Activated T-cell treated with anti-CD3 and anti-CD28 coated beads, Interleukin-2, amount 50 U/mL, for 24 hours (primary cell): ENCODE measurements at places on chromosomes 13 and 19.

GRCh38 chr19:55216461-55217198, 7.3 kb upstream of the PTPRH start:
- H3K4me3 ChIP-seq, result peak overlapping the region; percentile 51
- H3K27me3 ChIP-seq, result peaks cover 38% of the 10 kb centered on the region
- peaks cover 16% of the 10 kb centered on the region for H3K4me1 ChIP-seq
- H3K27ac ChIP-seq, result peak overlapping the region; percentile 79
- DNase-seq, result peak; percentile 63

- H3K27ac ChIP-seq, result no peak overlapping the region
- DNase-seq, result no peak
- no peaks in the 10 kb centered on the region for H3K4me1 ChIP-seq
- H3K4me3 ChIP-seq, result no peak overlapping the region
- no peaks in the 10 kb centered on the region for H3K27me3 ChIP-seq
These were observed 77.0 kb downstream of the PTPRS start for GRCh38 chr19:5263615-5264014.

GRCh38 chr19:3365836-3366752, at the start of gene NFIC:
TSS of gene NFIC (plus strand) at chr19:3366583. CDS start at chr19:3366637, 54 bp downstream.
- peak within 1 kb of the TSS; percentile 59 for H3K27ac ChIP-seq
- H3K4me3 ChIP-seq, result peak within 1 kb of the TSS; percentile 77
- no peaks in the 10 kb centered on the region for H3K27me3 ChIP-seq
- no peaks in the 10 kb centered on the region for H3K36me3 ChIP-seq
- DNase-seq, result peak; percentile 64
- peaks cover 61% of the 10 kb centered on the region for H3K4me1 ChIP-seq

DNA sequence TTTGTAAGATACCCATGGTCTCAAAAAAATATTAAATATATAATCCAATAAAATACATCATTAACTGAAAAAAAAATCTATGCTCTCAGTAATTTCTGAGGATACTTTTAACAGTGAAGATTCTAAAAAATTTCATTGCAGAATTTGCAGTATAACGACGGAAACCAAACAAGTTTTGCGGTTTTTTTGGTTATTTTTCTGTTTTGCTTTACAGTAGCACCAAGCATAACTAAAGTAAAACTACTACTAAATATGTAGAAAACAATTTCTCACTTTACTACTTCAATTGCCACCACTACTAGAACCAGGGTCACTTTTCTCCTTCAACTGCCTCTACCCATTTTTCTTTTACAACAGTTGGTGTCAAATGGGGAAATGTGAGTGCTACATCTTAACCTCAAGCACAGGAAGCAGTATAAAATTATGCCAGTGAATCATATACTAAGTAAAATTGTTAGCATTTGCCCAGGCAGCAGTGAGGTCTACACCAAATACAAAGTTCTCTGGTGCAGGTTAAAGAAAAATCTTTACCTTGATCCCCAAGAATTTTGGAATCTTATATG, 24.1 kb downstream of the MICU2 start:
- H3K4me3 ChIP-seq, result no peak overlapping the region
- no peaks in the 10 kb centered on the region for H3K27me3 ChIP-seq
- H3K36me3 ChIP-seq, result peaks cover 28% of the 10 kb centered on the region
- peak overlapping the region; percentile 53 for H3K27ac ChIP-seq
- DNase-seq, result no peak

DNA sequence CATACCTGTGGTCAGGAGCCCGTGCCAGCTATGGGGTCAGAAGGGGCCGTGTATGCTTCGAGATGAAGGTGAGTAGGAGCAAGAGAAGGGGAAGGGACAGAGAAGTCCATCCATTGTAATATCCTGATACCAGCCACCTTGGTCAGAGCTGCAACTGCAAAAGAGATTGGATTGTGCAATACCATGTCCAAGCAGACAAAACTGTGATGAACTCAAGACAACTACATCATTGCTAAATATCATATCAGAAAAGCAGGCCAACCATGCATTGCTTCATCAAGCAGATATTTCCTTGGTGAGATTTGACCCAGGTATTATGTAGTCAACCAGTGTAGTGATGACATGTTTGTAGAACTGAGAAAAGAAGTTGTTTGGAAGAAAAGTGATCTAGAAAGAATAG, 12.1 kb downstream of the HNRNPUL1 start:
- H3K27ac ChIP-seq, result peak overlapping the region; percentile 50
- H3K36me3 ChIP-seq, result peaks cover 98% of the 10 kb centered on the region
- no peaks in the 10 kb centered on the region for H3K4me1 ChIP-seq
- no peak overlapping the region for H3K4me3 ChIP-seq
- DNase-seq, result no peak
- no peaks in the 10 kb centered on the region for H3K27me3 ChIP-seq

DNA sequence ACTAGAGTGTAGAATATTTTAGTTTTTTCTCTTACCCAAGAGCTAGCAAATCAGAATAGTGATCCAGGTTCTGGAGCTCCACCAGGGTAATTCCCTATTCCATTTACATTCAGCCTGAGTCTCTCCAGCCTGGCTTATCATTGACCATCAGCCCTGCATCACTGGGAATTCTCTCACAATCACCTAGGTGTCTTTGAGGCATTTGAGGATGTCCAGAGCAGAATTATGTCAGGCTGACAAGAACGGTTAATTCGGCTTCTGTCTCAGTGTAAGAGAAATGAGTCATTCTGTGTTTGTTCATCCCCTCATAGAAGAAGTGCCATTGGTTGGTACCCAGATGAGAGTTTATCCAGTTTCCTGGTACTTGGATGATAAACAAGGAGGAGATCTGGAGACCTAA, 180.5 kb downstream of the ZNF737 start:
- peaks cover 9% of the 10 kb centered on the region for H3K36me3 ChIP-seq
- H3K4me1 ChIP-seq, result no peaks in the 10 kb centered on the region
- no peak for DNase-seq
- H3K4me3 ChIP-seq, result no peak overlapping the region
- H3K27ac ChIP-seq, result no peak overlapping the region

DNA sequence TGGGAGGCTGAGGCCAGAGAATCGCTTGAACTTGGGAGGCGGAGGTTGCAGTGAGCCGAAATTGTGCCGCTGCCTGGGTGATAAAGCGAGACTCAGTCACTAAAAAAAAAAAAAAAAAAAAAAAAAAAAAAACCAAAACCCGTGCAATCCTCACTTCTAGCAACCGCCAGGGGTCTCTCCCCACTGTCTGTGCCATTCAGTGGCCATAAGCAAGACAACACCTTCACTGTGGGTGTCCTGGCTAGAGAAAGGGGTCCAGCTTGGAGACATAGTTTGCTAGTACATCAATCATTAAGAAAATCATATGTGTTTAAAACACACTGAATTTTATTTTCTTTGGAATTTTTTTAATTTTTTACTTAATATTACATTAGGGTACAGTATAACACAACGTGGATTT, 68.2 kb downstream of the RASL11A start:
- DNase-seq, result no peak
- peaks cover 3% of the 10 kb centered on the region for H3K4me1 ChIP-seq
- no peaks in the 10 kb centered on the region for H3K36me3 ChIP-seq
- H3K4me3 ChIP-seq, result no peak overlapping the region
- peaks cover 10% of the 10 kb centered on the region for H3K27me3 ChIP-seq

GRCh38 chr13:110414931-110415330, 107.8 kb downstream of the COL4A2 start:
- H3K36me3 ChIP-seq, result no peaks in the 10 kb centered on the region
- peaks cover 99% of the 10 kb centered on the region for H3K27me3 ChIP-seq
- no peak for DNase-seq
- no peak overlapping the region for H3K4me3 ChIP-seq
- no peak overlapping the region for H3K27ac ChIP-seq
- peaks cover 10% of the 10 kb centered on the region for H3K4me1 ChIP-seq

DNA sequence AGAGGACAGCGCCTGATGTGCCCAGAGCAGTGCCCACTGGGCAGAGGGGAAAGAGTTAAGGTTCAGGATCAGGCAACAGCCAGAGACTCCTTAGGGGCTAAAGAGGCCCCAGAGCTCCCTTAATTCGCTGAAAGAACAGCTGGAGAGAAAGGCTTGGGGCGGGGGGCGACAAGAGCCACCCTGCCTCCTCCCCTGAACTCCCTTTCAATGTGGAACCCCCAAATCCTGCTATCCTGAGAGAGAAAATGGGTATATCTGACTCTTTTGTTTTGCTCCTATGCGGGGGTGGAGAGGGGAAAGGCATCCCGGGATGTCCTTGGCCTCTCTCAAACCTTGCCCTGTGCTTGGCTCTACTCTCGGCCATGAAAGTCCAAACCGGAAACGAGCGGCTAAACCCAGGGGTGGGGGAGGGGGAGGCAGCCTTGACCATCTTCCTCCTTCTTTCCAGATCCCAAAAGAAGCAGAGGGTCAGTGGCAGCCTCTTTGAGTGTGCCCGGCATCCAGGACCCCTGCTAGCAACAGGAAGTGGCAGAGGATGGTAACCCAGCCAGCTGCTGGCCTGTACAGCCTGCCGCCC, 4.7 kb downstream of the PRKACA start:
- no peak for DNase-seq
- no peaks in the 10 kb centered on the region for H3K27me3 ChIP-seq
- H3K27ac ChIP-seq, result peak overlapping the region; percentile 52
- peaks cover 46% of the 10 kb centered on the region for H3K4me1 ChIP-seq
- H3K36me3 ChIP-seq, result peaks cover 2% of the 10 kb centered on the region

DNA sequence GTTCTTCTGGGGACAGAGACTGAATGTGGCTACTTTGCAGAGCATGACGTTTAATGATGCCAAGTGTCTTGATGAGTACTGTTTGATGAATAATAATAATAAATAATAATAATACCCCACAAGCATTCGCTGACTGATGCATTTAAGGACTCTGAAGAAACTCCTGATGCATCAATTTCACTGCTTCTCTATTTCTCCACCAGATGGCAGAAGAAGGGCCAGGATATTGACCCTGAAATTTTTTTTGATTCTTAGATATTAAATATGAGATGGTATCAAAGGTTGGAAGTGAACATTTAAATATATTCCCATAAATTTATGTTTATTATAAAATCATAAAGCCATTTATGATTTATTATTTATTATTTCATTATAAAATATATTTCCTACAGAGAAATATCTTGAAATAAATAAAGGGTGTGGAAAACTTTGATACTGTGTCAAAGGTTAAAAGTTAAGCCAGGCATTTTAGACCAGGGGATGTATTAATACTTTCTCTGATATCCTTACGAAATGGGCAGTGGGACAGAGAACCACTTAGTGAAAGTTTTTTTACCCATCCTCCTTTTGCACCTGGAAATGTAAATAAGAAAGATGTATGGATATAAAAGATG, 170.9 kb downstream of the LACC1 start:
- peaks cover 56% of the 10 kb centered on the region for H3K27me3 ChIP-seq
- no peaks in the 10 kb centered on the region for H3K36me3 ChIP-seq

- no peak overlapping the region for H3K27ac ChIP-seq
- no peak overlapping the region for H3K4me3 ChIP-seq
- H3K4me1 ChIP-seq, result no peaks in the 10 kb centered on the region
- no peak for DNase-seq
These were observed 5.5 kb downstream of the CBY2 start for GRCh38 chr13:45707516-45708100.

GRCh38 chr19:39918183-39918651, 16.2 kb downstream of the FCGBP start:
- DNase-seq, result no peak
- no peaks in the 10 kb centered on the region for H3K27me3 ChIP-seq
- no peak overlapping the region for H3K27ac ChIP-seq

GRCh38 chr13:50936679-50937078, 27.1 kb downstream of the RNASEH2B start:
- H3K36me3 ChIP-seq, result peaks cover 88% of the 10 kb centered on the region
- no peak overlapping the region for H3K4me3 ChIP-seq
- H3K4me1 ChIP-seq, result peaks cover 1% of the 10 kb centered on the region
- DNase-seq, result no peak

GRCh38 chr19:18833849-18834643, 2.3 kb downstream of the UPF1 start:
- H3K36me3 ChIP-seq, result peaks cover 64% of the 10 kb centered on the region
- no peaks in the 10 kb centered on the region for H3K27me3 ChIP-seq
- DNase-seq, result no peak
- H3K4me3 ChIP-seq, result peak overlapping the region; percentile 94
- H3K4me1 ChIP-seq, result peaks cover 62% of the 10 kb centered on the region

DNA sequence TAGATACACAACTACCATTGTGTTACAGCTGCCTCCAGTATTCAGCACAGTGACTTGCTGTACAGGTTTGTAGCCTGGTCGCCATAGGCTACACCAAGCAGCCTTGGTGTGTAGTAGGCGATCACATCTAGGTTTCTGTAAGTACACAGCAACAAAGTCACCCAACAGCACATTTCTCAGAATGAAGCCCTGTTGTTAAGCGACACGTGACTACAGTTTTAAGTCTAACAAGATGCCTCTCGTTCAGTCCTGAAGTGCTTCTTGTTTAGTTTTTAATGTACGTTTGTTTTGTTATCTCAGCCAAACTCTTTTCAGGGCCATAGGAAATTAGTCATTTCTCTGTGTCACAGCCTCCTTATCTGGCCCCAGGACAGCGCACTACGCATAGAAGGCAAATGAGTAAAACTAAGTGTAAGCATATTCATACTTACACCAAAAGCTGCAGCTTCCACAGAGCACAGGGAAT, 50.0 kb upstream of the GPR183 start:
- H3K4me3 ChIP-seq, result peak overlapping the region; percentile 66
- DNase-seq, result peak; percentile 56
- H3K36me3 ChIP-seq, result peaks cover 85% of the 10 kb centered on the region

DNA sequence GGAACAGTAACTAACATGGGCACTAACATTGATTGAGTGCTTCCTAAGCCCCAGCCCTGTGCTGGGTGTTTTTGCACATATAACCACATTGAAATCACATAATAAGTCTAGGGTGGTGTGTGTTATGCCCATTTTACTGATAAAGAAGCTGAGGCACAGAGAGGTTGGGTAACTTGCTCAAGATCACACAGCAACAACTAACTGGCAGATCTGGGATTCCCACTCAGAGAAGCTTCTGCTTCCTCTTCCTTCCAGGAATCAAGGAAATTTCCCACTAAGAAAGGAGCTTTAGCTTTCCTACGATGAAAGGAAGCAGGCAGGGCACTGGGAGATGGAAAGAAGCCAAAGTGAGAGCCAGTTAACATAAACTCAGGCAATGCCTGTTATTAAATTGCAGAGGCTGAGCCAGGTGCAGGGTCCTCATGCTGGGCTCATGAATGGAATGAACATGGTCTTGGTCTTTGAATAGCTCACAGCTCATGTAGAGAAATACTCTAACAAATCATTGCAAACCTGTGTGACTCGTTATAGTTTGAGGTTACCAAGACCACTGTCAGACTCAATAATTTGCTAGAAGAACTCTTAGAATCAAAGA, 10.1 kb downstream of the SSC5D start:
- H3K27ac ChIP-seq, result no peak overlapping the region
- H3K27me3 ChIP-seq, result no peaks in the 10 kb centered on the region
- no peak for DNase-seq
- no peaks in the 10 kb centered on the region for H3K36me3 ChIP-seq
- no peak overlapping the region for H3K4me3 ChIP-seq

DNA sequence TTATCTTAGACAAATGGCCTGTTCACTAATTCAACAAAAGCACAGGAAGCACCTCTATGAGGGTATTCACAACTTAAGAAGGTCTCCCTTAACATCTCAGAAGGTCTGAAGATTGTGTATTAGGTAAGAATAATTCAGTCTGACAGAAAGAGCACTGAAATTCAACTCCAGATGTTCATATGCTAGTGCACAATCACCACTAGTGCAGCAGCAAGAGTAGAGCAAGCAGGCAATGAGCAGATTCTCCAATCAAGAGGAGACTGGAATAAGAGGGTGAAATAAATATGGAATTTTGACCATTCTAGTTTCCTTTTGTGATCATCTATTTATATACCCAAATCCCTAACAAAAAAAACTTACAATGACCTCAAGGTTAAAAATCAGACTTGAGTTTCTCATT, 52.0 kb downstream of the MPHOSPH8 start:
- H3K36me3 ChIP-seq, result peaks cover 32% of the 10 kb centered on the region
- no peak overlapping the region for H3K27ac ChIP-seq
- no peak overlapping the region for H3K4me3 ChIP-seq
- peaks cover 37% of the 10 kb centered on the region for H3K4me1 ChIP-seq
- DNase-seq, result no peak
